ENCODE measurements at places on chromosomes 11 and 22.

DNA sequence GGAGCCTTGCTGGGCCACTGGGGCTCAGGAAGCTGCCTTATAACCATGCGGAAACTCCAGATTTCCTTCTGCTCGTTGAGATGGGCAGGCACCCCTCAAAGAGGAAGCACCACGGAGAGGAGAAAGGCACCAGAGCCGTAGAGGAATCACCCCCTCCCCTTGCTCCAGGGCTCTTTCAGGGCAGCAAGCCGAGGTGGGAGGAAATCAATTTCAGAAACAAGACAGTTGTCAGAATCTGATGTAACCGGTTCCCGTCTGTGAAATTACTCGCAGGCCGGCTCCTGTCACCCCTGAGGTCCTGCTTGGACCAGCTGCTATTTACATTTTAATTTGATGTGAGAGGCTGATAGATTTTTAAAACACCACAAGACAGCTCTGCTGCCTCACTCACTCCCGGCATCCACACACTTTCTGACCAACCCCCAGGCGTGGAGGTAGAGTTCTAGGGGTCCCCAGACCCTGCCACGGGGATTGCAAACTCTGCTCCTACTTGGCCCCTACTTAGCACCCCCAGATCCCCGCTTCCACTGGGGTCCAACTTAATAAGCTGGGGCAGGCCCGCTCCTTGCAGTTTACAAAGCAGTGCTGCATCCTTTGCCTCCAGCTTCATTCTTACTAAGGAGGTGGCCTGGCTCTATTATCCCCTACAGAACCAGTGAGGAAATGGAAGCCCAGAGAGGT, 162.5 kb downstream of the CEP164 start:
- peak; percentile 41 for DNase-seq

- DNase-seq, result no peak
Observed at GRCh38 chr11:106627694-106628093, 390.6 kb downstream of the GUCY1A2 start.

GRCh38 chr11:57405271-57405860, 14.9 kb upstream of the PRG2 start:
- DNase-seq, result peak; percentile 85

DNA sequence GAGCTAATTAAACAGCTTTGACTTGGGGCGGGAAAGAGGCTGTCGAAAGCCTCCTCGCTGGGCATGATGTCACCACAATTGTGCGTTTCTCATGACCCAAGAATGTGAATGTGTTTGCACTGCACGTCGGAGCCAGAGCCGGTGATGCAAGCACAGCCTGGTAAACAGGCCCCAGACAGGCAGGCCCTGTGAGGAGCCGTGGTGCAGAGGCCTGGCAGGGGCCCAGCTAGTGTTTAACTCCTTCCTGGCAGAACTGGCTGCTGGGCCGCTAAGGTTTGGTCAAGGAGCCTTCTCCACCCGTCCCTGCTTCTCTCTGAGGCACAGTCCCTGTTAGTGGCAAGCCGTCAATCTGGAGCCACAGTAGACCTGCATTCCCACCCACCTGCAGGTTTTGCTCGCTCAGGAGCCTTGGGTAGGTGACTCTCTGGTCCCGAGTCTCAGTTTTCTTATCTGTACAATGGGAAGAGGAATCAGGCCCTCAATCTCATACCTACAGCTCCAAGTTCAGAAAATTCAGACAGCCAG, 25.4 kb upstream of the SMTN start:
- no peak for DNase-seq

GRCh38 chr11:86577644-86578636, 94.5 kb downstream of the ME3 start:
- no peak for DNase-seq

DNA sequence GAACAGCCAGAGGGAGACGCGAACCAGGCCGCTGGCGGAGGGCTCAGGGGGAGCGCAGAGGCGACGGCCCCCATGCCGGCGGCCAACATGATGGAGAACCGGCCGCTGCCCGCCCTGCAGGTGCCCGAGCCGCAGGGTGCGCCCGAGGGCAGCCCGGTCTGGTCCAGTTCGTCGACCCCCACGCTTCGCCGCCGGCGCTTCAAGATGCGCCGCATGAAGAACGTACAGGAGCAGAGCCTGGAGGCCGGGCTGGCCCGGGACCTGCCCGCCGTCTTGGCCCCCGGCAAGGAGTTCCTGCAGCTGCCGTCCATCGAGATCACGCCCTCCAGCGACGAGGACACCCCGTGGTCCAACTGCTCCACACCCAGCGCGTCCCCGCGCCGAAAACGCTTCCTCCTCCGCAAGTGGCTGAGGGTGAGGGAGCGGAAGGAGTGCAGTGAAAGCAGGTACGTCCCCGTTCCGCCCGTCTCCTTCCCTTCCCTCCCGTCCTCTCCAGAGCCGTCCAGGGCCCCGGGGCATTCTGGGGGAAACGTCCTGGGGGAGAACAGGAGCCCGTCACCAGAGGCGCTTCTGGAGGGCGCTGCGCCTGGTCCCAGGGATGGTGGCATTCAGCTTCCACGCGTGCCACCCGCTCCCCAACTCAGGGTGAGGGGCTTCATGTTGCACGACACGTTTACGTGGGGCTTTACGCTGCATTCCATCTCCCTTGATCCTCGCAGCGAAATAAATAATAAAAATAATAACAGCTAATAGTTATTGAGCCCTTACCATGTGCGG, 840 bp downstream of the GRAMD1B start:
- DNase-seq, result peak; percentile 52

DNA sequence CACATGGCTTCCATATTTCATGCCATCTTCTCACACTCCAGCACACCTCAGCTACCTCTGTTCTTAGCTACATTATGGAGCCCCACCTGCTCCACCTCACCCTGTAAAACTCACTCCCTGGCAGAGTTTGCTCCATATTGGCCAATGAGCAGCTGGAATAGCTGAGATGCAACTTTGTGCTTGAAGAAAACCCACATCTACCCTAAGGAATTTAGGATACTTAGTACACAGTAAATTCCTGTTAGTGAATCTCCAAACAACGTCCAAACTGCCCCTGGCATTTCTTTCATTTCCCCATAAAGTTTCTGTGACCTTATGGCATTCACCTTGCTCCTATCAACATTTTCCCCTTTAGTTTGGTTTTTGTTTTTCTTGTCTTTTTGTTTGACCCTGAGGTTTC, 2.2 kb upstream of the VWCE start:
- DNase-seq, result no peak

GRCh38 chr22:50148991-50149721, 21.4 kb upstream of the PANX2 start:
- peak; percentile 71 for DNase-seq

DNA sequence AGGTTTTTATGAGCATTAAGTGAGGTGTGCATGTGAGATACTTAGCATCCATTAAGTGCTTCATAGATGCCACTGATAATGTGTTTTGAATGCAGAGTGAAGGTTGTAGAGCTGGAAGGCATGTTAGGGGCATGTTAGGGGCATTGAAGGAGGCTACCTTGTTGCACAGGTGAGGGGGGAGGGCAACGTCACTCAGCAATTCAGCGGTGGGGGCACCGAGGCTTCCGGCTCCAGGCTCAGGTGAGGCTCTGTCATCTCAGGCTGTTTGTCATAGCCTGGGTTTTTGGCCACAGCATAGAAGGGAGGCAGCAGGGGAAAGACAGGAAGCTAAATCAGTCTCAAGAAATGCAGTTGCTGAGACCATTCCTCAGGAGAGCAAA, 299.0 kb downstream of the NTM start:
- no peak for DNase-seq
